A549 treated with RU486 at 1 μM for 4 hours (cell line): ENCODE measurements at places on chromosomes 1 and 21. TPM values are rescaled to one million over a fixed set of nuclear protein-coding genes. Genes with fewer than 3 reads are reported as not detected.

The NBPF6 gene
- not detected in 5 replicates for total RNA-seq

The AQP10 gene
- total RNA-seq = not detected in 5 replicates

The GJC2 gene
- 0.21 to 0.48 TPM (median 0.39 TPM) in 5 replicates for total RNA-seq

The ATP5IF1 gene
- 164 to 185 TPM (median 172 TPM) in 5 replicates for total RNA-seq

The HMCN1 gene
- 0.02 to 0.27 TPM (median 0.03 TPM) in 5 replicates for total RNA-seq

The C1QC gene
- not detected in 5 replicates for total RNA-seq

The DUSP12 gene
- 38.0 to 55.3 TPM (median 48.3 TPM) in 5 replicates for total RNA-seq

The SUSD4 gene
- 0.34 to 1.00 TPM (median 0.84 TPM) in 5 replicates for total RNA-seq

The OR10Z1 gene
- not detected in 5 replicates for total RNA-seq

The AADACL3 gene
- not detected in 5 replicates for total RNA-seq

The CLDN19 gene
- not detected in 5 replicates for total RNA-seq

The WNT3A gene
- 0.03 TPM in 1 of 5 replicates, not detected in the others for total RNA-seq

The TTC22 gene
- 0.08 TPM in 1 of 5 replicates, not detected in the others for total RNA-seq

The CCDC190 gene
- total RNA-seq = not detected in 5 replicates

The SEC16B gene
- 0.49 to 1.4 TPM (median 0.79 TPM) in 5 replicates for total RNA-seq

The FAM110D gene
- total RNA-seq = 0.06 TPM in 1 of 5 replicates, not detected in the others

The OVAAL gene
- 0.10 TPM in 1 of 5 replicates, not detected in the others for total RNA-seq

The FCGR1A gene
- total RNA-seq = not detected in 5 replicates
